Ovary (tissue), 10 donors: ENCODE measurements at places on chromosomes 5 and 9. TPM values are rescaled to one million over a fixed set of nuclear protein-coding genes. Genes with fewer than 3 reads are reported as not detected.

IL13 gene
- total RNA-seq: not detected

- H3K4me1 ChIP-seq: no peaks in the 10 kb centered on the region
- no peak for DNase-seq
- H3K27me3 ChIP-seq: no peaks in the 10 kb centered on the region
- H3K36me3 ChIP-seq: no peaks in the 10 kb centered on the region
Observed at GRCh38 chr5:131999441-132000240, 11.8 kb downstream of the ACSL6 start.

DMRT3 gene
- total RNA-seq: not detected

DNA sequence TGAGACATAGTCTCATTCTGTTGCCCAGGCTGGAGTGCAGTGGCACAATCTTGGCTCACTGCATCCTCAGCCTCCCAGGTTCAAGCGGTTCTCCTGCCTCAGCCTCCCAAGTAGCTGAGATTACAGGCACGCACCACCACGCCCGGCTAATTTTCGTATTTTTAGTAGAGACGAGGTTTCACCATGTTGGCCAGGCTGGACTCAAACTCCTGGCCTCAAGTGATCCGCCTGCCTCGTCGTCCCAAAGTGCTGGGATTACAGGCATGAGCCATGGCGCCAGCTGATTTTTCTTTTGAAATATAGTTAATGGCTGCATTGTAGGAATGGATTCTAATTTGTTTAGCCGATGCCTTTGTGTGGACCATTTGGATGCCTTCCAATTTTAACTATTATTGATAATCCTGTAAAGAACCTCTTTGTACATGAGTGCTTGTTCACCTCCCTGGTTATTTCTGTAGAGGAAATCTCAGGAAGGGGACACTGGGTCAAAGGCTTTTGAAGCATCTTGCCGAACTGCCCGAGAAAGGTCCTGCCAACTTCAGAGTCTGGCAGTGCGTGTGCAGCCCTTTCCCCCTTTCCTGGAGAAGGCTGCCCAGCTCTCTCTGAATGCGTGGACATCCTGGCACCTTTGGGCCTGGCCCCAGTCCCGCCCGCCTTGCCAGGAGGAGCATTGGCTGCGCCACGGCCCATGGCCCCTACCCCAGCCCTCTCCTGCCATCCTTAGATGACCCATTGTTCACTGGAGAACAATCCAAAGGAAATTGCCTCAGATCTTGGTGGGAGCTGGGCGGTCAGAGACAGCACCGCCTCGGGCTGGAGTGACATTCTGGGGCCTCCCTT is 8.9 kb upstream of the NUP214 start:
- no peaks in the 10 kb centered on the region for H3K4me1 ChIP-seq
- no peaks in the 10 kb centered on the region for H3K36me3 ChIP-seq
- H3K4me3 ChIP-seq: no peak overlapping the region
- no peaks in the 10 kb centered on the region for H3K27me3 ChIP-seq

- no peak overlapping the region for H3K4me3 ChIP-seq
- no peaks in the 10 kb centered on the region for H3K36me3 ChIP-seq
- no peak overlapping the region for H3K27ac ChIP-seq
- no peaks in the 10 kb centered on the region for H3K27me3 ChIP-seq
- H3K4me1 ChIP-seq: peaks cover 4% of the 10 kb centered on the region
Observed at GRCh38 chr5:15700373-15700772, 200.4 kb downstream of the FBXL7 start.

- no peaks in the 10 kb centered on the region for H3K36me3 ChIP-seq
- H3K27me3 ChIP-seq: no peaks in the 10 kb centered on the region
Observed at GRCh38 chr5:74063821-74064220, 437.8 kb downstream of the ARHGEF28 start.

LECT2 gene
- not detected for total RNA-seq

- H3K36me3 ChIP-seq: no peaks in the 10 kb centered on the region
- no peak overlapping the region for H3K4me3 ChIP-seq
- no peak for DNase-seq
- H3K27ac ChIP-seq: no peak overlapping the region
- H3K4me1 ChIP-seq: no peaks in the 10 kb centered on the region
Observed at GRCh38 chr5:62143268-62144229, 162.5 kb upstream of the KIF2A start.

DNA sequence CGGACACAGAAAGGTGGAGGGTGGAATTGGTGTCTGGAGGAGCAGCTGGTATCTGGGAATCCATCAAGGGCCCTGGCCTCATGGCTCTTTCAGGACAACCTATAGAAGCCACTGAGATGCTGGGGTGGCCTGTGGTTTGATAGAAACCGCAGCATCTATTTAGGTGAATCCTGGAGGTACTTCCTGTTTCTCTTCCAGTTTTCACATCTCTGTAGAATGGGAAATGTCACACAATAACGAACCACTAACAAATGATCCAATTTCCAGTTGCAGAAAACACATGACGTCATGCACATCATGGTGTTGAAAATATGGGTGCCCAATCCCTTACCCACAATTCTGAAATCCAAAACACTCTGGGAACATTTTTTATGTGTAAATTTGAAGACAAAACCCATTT is 52.2 kb downstream of the ROPN1L start:
- no peak for DNase-seq
- no peak overlapping the region for H3K27ac ChIP-seq
- H3K4me1 ChIP-seq: no peaks in the 10 kb centered on the region
- H3K36me3 ChIP-seq: no peaks in the 10 kb centered on the region
- H3K4me3 ChIP-seq: no peak overlapping the region
- no peaks in the 10 kb centered on the region for H3K27me3 ChIP-seq

LCN9 gene
- not detected for total RNA-seq

DNA sequence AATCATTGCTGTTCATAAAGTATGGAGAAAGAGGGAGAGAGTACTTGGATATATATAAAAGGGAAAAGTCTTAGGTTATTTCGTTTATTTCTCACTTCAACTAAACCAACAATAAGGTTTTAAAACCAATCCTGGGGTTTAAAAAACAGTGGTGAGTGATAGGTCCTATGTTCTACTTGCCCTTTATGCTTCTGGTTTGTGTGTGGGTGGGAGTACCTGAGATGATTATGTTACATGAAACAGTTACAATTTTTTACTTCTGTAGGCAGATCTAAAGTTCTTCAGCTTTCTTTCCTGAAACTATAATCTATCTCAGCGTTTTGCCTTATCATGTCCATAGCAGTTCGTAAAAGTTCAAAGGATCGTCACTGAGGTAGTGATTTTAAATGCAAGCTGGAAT is 49.2 kb downstream of the STX17 start:
- H3K36me3 ChIP-seq: no peaks in the 10 kb centered on the region
- no peak for DNase-seq
- no peaks in the 10 kb centered on the region for H3K27me3 ChIP-seq
- H3K4me1 ChIP-seq: no peaks in the 10 kb centered on the region
- no peak overlapping the region for H3K27ac ChIP-seq
- no peak overlapping the region for H3K4me3 ChIP-seq

DNA sequence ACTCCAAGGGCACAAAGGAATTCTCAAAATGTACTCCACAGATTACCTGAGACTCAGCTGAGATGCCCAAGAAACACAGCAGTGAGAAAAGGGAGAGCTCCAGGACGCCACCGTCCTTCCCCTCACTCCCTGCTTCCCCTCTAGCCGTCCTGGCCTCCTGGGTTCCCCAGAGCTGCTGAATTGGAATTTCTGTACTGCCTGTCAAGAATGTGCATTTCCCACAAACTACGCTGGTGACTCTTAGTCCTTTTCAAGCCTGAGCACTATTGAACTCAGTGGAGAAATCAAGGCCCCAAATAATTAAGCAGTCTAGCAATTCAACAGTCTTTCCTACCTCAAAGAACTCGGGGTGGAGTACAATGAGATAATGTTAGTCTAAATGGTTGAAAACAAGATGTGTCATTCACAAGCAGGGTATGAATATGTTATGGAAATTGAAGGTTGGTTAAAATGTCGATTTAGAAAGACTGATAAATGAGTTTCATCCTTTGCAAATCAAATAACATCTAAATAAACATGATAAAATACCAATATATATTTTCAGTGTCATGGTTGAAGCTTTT is 153.2 kb downstream of the MED27 start:
- H3K4me1 ChIP-seq: no peaks in the 10 kb centered on the region
- H3K4me3 ChIP-seq: no peak overlapping the region
- no peaks in the 10 kb centered on the region for H3K36me3 ChIP-seq
- no peak for DNase-seq
- no peaks in the 10 kb centered on the region for H3K27me3 ChIP-seq

DNA sequence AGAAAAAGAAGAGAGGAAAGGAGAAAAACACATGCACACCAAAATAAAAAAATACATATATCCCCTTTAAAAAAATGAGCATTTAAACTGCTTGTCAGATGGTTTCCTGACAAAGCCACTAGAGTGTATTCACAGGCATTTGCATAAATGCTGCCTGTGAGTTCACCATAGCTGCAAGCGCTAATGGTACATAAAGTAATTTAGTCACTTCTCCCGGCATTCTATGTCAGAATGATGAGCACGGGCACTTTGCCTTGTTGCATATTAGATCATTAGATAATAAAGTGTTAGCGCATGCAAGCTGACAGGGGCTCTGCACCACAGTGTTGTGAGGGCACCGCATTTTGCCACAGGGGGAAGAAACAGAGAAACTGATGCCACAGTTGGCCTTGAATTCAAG is 280.6 kb downstream of the EBF1 start:
- DNase-seq: no peak
- no peaks in the 10 kb centered on the region for H3K36me3 ChIP-seq
- H3K27me3 ChIP-seq: no peaks in the 10 kb centered on the region
- peaks cover 1% of the 10 kb centered on the region for H3K4me1 ChIP-seq
- no peak overlapping the region for H3K27ac ChIP-seq

GRCh38 chr5:159444441-159445082 is 114.3 kb upstream of the IL12B start:
- H3K4me1 ChIP-seq: no peaks in the 10 kb centered on the region
- DNase-seq: no peak
- no peak overlapping the region for H3K27ac ChIP-seq
- no peak overlapping the region for H3K4me3 ChIP-seq

DNA sequence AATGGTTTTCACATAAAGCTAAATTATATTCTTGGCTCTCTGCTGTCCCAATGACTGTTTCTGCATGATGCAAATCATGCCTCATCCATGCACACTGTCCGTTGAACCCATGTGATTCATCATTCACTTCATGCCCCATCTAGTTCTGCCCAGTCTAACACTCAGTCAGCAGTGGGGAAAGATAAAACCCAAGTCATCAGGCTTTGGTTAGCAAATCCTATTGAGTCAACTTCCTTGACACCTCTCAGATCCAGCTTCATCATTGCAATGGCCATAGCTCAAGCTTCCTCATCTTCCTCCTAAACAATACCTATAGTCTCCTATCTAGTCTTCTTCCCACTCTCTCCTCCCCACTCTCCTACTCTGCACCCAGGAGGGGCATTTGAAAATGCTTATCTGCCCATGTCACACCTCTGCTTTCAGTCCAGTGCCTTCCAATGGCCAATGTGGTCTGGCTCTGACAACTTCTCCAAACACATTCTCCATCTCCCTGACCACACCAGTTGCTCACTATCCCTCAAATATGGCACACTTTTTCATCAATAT is 266.0 kb upstream of the TRIM32 start:
- no peak overlapping the region for H3K4me3 ChIP-seq
- no peak for DNase-seq

GRCh38 chr9:79667120-79667519 is 95.4 kb downstream of the TLE4 start:
- DNase-seq: no peak
- no peaks in the 10 kb centered on the region for H3K36me3 ChIP-seq
- H3K27me3 ChIP-seq: no peaks in the 10 kb centered on the region
- no peak overlapping the region for H3K4me3 ChIP-seq

GRCh38 chr5:1380011-1380817 is 35.3 kb upstream of the CLPTM1L start:
- H3K27ac ChIP-seq: no peak overlapping the region
- H3K4me1 ChIP-seq: no peaks in the 10 kb centered on the region
- no peak for DNase-seq
- H3K36me3 ChIP-seq: no peaks in the 10 kb centered on the region
- no peaks in the 10 kb centered on the region for H3K27me3 ChIP-seq
- no peak overlapping the region for H3K4me3 ChIP-seq
